ENCODE measurements at places on chromosomes 16 and 17.
A peak's percentile ranks its signal among the peaks of the same experiment; 100 is the strongest.

- no peak for DNase-seq
Measured at GRCh38 chr17:43637563-43638323, 24.0 kb downstream of the MEOX1 start.

- DNase-seq = no peak
Measured at GRCh38 chr17:66781135-66781534, 53.8 kb upstream of the CACNG5 start.

DNA sequence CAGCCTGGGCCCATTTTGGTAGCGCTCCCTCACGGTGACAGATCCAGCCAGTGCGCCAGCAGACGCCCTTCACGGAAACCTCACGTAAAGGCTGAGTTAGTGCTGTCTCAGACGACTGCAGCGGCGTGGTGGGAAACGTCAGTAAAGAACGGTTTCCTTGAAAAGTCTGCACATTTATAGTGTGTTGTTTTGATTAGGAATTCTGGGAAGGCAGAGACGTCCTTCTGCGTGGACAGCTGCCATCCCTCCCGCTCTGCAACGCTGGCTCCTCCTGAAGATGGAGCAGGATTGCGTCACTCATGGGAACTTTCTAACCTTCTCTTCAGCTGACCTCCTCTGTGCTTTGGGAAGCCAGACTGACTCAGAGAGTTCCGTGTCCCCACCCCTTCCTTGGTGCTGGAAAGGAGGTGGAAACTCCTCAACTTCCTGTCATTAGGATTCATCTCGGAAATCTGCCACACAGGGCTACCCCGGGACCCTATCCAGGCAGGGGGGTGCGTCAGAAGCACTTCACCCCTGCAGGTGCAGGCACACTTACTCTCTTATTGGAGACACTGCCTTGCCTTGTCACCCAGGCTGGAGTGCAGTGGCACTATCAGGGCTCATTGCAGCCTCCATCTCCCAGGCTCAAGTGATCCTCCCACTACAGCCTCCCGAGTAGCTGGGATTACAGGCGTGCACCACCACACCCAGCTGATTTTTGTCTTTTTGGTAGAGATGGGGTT, 24.3 kb upstream of the CRISPLD2 start:
- peak; percentile 99 for DNase-seq

- peak; percentile 51 for DNase-seq
Measured at GRCh38 chr16:19912455-19913339, 28.0 kb upstream of the GPRC5B start.

DNA sequence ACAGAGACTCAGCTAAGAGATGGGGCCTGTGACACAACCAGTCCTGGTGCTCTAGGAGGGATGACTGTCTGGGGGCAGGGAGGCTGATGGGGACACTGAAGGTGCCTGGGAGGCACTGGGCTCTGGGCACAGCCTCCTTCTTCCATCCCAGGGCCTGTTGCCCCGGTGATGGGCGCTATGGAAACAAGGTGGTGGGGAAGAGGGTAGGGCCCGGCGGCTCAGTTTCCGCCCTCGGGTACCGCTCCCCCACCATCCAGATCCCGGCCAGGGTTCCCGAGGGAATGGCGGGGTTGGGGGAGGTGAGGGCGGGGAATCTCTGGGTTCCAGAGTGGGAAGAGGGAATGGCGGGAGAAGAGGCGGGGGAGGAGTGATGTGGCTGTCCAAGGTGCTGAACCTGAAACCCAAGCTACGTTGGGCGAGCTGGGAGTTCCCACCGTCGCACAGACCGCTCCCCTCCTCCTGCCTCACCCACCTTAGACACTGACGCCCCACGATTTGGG, 981 bp downstream of the KCNH4 start:
- peak; percentile 60 for DNase-seq

- no peak for DNase-seq
Measured at GRCh38 chr17:66725956-66726355, 109.0 kb upstream of the CACNG5 start.

DNA sequence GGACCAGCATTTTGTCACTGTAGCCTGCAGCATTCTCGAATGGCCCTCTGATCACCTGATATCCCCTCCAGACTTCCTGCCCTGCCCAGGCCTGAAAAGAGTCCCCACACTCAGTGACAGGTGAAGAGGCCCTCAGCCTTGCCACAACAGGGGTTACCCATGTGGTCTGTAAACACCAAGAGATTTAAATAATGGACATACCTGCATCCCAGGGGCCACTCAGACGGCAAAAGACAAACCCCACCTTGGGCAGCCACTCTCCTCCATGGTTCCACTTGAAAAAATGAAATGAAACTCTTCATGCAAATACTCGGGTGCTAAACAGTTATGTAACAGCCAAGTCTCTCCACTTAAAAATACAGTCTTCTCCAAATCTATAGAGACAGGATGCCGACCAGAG, 22.9 kb upstream of the PECAM1 start:
- DNase-seq = no peak

DNA sequence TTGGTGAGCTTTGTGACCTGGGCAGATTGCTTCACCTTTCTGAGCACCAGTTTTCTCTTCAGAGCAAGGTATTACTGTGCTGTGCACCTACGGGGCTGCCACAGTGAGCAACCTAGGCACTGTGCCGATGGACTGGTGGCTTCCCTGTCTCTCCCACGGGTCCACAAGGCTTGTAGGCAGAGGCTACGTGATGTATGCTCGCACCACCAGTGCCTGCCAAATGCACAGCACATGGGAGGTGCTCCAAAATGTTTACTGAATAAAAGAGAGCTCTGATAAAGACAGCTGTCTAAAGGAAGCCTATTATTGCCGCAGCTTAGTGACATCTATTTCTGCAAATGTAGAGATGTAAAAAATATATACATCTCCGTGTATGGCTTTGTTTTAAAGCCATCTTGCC, 139.2 kb downstream of the CDK5R1 start:
- no peak for DNase-seq

DNA sequence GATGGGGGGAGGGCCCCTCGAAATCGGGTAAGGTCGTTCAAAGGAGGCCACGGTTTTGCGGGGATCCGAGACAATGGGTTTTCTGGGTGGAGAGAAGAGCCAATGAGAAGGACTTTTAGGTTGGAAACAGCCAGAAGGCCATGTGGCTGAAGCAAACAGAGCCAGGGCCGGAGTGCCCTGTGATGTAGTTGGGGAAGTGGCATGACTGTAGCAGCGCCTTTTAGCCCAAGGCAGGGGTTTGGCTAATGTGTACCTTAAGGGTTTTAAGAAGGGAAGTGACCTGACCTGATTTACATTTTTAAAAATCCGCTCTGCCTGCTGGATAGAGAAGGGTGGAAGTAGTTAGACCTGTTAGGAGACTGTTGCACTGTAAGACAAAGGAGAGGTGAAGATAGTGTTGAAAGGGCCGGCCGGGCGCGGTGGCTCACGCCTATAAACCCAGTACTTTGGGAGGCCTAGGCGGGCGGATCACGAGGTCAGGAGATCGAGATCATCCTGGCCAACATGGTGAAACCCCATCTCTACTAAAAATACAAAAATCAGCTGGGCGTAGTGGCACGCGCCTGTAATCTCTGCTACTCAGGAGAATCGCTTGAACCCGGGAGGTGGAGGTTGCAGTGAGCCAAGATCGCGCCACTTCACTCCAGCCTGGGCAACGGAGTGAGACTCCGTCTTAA, 1.0 kb downstream of the LYRM1 start:
- DNase-seq = peak; percentile 61

DNA sequence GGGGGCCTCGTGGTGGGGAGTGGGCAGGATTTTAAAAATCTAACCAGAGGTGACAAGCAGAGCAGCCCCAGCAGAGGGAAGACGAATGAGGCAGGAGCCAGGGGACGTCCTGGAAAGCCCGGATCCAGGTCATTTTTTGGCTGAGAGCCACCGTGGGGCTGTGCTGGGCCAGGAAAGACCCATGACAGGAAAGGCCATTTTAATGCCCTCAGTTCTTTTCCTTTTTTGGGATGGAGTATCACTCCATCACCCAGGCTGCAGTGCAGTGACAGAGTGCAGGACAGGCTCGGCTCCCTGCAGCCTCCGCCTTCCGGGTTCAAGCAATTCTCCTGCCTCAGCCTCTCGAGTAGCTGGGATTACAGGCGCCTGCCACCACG, 30.5 kb upstream of the JPH3 start:
- no peak for DNase-seq

- DNase-seq = peak; percentile 93
Measured at GRCh38 chr17:14833201-14833785, 431.8 kb downstream of the PMP22 start.

GRCh38 chr17:6796887-6797490, 21.0 kb downstream of the FBXO39 start:
- DNase-seq = peak; percentile 30

- DNase-seq = no peak
Measured at GRCh38 chr16:22419908-22420307, 45.5 kb upstream of the CDR2 start.

DNA sequence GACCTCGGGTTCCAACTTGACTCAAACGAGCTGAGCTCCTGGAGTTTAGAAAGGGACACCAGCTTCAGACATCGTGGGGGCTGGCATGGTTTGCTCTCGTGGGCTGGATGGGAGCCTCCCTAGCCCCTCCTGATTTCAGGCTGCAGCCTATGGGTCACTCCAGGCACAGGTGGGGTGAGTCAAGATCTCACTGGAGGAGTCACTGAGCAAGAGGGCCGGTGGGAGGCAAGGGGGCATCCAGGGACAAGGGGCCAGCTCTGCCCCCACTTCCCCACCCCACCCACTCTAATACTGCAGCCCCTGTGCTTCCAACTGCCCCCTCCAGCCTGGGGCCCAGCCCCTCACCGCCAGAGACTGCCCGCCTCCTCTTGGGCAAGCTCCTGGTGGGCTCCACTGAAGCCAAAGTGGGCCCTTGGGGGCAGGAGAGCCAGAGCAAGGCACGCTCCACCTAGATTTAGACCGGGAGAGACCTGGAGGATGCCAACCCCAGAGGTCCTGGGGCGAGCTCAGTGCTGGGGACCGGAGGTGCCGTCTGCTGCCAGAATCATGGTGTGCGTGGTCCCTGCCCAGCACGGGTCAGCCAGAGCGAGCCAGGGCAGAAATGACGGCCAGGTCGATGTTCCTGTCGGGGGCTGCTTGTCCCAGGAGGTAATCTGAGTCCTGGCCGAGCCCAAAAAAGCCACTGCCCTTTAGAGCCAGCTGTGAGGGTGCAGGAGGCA, 6.4 kb downstream of the SLC16A3 start:
- DNase-seq = no peak

- peak; percentile 66 for DNase-seq
Measured at GRCh38 chr16:4847774-4848587, 700 bp downstream of the UBN1 start.

DNA sequence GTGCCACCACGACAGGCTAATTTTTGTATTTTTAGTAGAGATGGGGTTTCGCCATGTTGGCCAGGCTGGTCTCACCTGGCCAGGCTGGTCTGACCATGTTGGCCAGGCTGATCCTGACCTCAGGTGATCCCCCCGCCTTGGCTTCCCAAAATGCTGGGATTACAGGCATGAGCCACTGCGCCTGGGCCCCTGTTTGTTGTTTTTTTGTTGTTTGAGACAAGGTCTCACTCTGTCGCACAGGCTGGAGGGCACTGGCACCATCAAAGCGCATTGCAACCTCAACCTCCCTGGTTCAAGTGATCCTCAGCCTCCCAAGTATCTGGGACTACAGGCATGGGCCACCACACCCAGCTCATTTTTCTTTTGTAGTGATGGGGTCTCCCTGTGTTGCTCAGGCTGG, 43.7 kb upstream of the TAOK1 start:
- no peak for DNase-seq

DNA sequence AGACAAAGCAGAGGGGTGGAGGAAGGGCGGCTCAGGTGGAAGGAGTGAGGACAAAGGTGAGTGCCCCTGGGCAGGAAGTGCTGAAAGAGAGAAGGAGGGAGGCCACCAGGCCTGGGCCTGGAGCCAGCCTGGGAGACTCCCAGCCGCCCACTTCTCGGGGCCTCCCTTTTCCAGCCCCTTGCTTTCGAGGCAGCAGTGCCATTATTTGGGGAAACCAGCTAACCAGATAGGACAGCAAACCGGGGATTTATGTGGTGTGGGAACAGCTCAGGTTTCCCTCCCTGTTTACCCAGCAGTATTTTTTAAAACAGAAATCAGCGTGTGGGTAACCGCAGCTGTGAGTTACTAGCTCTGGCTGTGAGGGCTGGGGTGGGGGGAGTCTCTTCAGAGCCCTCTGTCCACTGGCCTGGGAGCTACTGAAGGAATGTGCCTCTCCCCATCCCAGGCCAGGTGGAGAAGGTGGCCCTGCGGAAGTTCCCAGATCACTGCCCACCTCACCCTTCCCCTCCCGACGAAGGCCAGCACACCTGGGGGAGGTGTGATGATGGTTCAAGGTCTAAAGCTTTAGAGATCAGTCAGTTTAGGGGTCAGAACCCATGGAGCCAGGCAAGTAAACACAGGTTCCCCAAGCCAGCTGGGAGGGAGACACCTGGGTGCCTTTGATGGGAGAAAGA, 8.4 kb upstream of the MEOX1 start:
- no peak for DNase-seq

GRCh38 chr16:69532641-69533455, 32.9 kb upstream of the NFAT5 start:
- peak; percentile 46 for DNase-seq

GRCh38 chr17:35486920-35487732, 38.6 kb upstream of the SLFN13 start:
- peak; percentile 54 for DNase-seq

GRCh38 chr17:6245301-6246177, 175.4 kb downstream of the WSCD1 start:
- no peak for DNase-seq

DNA sequence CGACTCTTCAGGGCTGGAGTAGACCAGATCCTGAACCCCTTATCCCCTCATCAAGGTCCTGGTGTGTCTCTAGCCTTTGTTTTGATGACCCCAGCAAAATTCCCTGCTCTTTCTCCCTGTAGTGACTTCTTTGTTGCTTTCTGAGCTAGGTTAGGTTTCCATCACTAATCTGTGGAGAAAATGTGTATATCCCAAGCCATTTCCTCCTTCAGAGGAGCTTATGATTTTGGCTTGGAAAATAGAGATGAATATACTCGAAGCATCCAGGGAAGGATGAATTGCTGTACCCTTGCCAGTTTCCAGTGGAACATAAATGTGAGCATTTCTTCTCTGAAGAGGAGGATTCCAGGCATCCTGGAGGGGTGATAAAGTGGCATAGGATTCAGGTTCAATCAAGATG, 55.8 kb downstream of the KSR1 start:
- DNase-seq = no peak

DNA sequence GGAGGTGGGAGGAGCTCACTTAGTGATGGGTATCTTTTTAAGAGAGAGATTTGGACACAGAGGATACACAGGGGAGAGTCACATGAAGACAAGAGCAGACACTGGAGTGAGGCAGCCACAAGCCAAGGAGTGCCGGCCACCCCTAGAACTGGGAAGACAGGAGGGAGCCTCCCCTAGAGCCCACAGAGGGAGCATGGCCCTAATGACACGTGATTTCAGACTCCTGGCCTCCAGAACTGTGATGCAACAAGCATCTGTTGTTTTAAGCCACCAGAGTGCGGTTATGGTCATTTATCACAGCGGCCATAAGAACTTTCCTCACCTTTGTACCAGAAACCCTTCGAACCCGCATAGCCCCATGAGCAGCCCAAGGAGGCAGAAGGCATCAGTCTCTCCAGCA, 33.3 kb downstream of the SLC38A8 start:
- DNase-seq = no peak

- DNase-seq = peak; percentile 86
Measured at GRCh38 chr17:46943501-46944393, 20.8 kb downstream of the GOSR2 start.

- DNase-seq = peak; percentile 89
Measured at GRCh38 chr17:60086818-60087591, 8.3 kb upstream of the HEATR6 start.

- DNase-seq = no peak
Measured at GRCh38 chr16:31063495-31063842, 10.6 kb downstream of the ZNF668 start.

GRCh38 chr17:40095944-40096791, 4.2 kb downstream of the NR1D1 start:
- peak; percentile 34 for DNase-seq

GRCh38 chr17:17883801-17884200, 47.0 kb upstream of the SREBF1 start:
- no peak for DNase-seq

All from EH (cell line).